ENCODE measurements at places on chromosomes 7 and 10. TPM values are rescaled to one million over a fixed set of nuclear protein-coding genes. Genes with fewer than 3 reads are reported as not detected.

NRCAM gene
- total RNA-seq: 7.9 TPM

SHTN1 gene
- total RNA-seq: 7.4 TPM

RBM20 gene
- total RNA-seq: 5.2 TPM

GRCh38 chr10:28768227-28768626 is 90.9 kb downstream of the BAMBI start:
- H3K36me3 ChIP-seq: no peaks in the 10 kb centered on the region
- no peaks in the 10 kb centered on the region for H3K27me3 ChIP-seq
- no peak for DNase-seq
- H3K27ac ChIP-seq: no peak overlapping the region
- no peaks in the 10 kb centered on the region for H3K4me1 ChIP-seq
- H3K4me3 ChIP-seq: no peak overlapping the region

GRCh38 chr10:131736321-131736980 is 164.4 kb upstream of the PPP2R2D start:
- H3K27ac ChIP-seq: no peak overlapping the region
- H3K36me3 ChIP-seq: no peaks in the 10 kb centered on the region

- H3K27ac ChIP-seq: peak overlapping the region; percentile 92
- no peaks in the 10 kb centered on the region for H3K27me3 ChIP-seq
- H3K4me1 ChIP-seq: peaks cover 50% of the 10 kb centered on the region
- DNase-seq: no peak
- H3K4me3 ChIP-seq: peak overlapping the region; percentile 94
Observed at GRCh38 chr10:110568055-110568735, 700 bp downstream of the SMC3 start.

GRCh38 chr7:149732111-149732561 is 41.3 kb downstream of the ZNF467 start:
- H3K4me3 ChIP-seq: no peak overlapping the region
- H3K27me3 ChIP-seq: no peaks in the 10 kb centered on the region
- peaks cover 40% of the 10 kb centered on the region for H3K36me3 ChIP-seq
- no peak overlapping the region for H3K27ac ChIP-seq
- peaks cover 5% of the 10 kb centered on the region for H3K4me1 ChIP-seq

DNA sequence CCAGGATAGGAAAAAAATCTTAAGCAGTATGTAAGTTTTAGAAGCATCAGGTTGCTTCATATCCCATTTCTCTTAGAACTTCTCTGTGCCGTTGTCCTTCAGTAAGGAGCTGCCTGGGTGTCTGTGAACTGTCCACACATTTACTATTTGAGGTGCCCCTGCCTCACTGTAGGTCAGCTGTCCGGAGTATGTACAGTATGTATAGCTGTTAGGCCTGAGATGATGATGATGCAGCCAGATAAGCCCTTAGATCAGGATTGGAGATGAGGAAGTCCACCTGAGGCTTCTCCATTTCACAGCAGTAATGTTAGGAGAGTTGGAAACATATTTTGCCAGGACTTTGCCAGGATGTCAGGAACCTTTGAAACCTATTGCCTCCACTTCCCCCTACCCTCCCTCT is 7.7 kb downstream of the NDUFB2 start:
- H3K36me3 ChIP-seq: no peaks in the 10 kb centered on the region
- no peak overlapping the region for H3K27ac ChIP-seq
- H3K4me1 ChIP-seq: peaks cover 8% of the 10 kb centered on the region
- no peak for DNase-seq
- H3K27me3 ChIP-seq: no peaks in the 10 kb centered on the region
- H3K4me3 ChIP-seq: no peak overlapping the region

DNA sequence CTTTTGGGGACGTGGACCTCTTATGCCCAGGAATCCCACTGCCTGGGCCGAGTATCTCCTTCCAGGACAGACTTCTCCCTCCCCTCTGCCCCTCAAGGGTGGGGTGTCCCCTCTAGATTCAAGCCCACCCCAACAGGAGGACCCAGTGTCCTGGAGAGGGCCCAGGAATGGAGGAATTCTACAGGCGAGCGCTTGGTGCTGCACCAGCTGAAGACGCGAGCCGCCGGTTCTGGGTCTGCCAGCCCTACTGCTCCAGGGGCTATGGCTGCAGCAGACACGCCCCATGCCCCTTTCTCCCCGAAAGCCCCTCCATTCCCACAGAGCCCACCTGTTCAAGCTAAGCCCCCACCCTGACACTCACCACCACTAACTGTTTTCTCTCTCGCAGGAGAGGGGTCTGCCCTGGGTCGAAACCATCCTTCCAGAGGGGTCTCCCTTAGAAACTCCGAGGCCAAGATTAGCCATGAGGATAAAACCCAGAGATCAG is 8.6 kb downstream of the CRYGN start:
- DNase-seq: no peak
- H3K27ac ChIP-seq: no peak overlapping the region
